ENCODE measurements at places on chromosomes 13 and 19.
A peak's percentile ranks its signal among the peaks of the same experiment; 100 is the strongest.

DNA sequence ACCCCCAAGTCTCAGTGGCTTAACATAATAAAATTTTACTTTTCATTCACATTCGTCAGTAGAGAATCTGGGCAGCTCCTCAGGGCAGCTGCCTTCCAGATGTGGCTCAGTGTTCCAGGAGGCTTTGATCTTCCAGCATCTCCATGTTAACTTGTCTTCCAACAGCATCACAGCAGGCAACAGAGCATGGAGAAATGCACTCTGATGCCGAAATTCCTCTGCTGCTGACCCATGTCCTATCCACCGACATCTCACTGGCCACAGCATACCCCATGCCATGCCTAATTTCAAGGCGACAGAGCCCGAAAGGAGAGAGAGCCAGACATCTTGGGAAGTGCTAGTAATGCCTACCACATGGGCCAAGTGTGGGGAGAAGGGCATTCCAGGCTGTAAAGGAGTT is 64.9 kb upstream of the MEDAG start:
- no peak for DNase-seq

DNA sequence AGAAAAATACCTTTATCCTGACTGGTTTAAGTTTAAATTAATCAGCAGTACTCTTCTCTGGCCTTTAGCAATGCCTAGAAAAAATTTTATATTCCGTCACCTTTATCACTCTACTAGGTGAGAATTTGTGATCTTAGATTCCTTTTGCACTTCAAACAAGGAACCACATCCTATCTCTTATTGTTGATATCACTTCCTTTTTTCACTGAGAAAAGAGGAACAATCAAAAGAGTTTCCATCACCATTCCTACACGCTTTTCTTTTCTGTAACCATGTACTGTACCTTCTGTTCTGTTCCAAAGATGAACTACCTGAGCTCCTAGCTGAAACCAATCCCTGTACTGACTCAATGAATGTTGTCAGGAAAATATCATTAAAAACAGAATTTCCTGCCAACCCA is 1379.0 kb upstream of the MIR17HG start:
- no peak for DNase-seq

DNA sequence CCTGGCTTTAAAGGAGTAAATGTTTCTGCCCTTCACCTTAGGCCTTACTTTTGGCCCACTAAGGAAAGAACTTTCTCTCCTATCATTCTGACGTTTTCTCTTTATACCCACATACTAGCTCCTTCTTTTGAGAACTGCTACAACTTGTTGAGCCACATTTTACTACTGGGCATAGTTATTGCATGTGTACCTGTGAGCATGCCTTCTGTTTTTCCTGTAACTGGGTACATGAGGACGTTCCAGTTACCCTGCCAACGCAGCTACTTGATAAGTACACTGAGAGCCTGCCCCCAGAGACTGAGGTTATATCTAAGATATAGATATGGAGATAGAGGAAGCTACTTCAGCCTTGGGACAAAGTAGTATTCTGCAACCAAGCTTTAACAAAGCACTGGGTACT is 3.5 kb downstream of the CCDC169 start:
- no peak for DNase-seq

- no peak for DNase-seq
These were observed 10.7 kb upstream of the SHKBP1 start for GRCh38 chr19:40565910-40566495.

DNA sequence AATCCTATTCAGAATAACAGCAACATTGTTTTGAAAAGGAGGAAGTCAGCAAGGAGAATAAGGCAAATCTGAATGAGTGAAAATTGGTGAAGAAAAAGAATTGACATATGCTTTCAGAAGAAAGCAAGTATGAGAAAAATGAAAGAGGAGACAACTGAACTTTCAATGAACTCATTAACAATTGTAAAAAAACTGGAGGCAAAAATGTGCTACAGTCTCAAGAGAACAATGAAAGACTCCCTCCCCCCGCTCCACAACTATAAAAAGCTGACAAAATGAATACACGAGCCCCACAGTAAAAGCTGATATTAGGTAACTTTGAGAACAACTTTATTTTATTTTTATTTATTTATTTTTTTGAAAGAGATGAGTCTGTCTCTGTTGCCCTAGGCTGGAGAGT is 373.1 kb downstream of the DIAPH3 start:
- DNase-seq, result no peak

GRCh38 chr13:84466461-84466860 is 584.2 kb upstream of the SLITRK1 start:
- no peak for DNase-seq

DNA sequence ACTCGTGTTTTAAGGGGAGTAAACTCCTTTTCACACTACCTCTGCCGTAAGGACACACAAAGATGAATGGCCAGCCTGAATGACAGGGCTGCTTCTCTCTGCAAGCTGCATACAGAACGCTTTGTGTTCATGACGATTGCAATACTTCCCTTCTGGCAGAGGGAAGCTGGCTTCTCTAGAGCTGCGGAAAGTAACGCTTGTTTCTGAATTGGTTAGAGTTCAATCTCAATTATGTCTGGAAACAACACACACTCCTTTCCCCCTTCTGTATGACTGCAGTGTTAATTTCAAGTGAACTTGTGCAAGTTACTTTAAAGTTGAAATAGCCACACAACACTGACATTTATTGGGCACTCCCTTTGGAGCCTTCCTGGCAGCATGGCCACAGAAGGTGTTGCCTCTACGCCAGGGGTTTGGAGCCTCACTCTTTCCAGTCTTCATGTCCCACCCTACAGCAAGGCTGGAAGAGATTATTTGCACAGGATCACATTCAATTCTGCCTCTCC is 242.6 kb downstream of the NDFIP2 start:
- peak; percentile 30 for DNase-seq

- DNase-seq, result no peak
These were observed 64.9 kb downstream of the MZT1 start for GRCh38 chr13:72662548-72662947.

DNA sequence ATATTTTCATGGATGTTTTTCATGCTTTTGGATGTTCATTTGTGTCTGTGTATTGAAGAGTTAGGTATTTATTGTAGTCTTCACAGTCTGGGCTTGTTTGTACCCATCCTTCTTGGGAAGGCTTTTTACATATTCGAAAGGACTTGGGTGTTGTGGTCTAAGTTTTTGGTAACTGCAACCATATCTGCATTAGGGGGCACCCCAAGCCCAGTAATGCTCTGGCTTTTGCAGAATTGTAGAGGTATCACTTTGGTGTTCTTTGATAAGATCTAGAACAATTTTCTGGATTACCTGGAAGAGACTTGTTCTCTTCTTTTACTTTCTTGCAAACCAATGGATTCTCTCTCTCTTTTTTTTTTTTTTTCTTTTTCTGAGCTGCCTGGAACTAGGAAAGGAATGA is 581.3 kb downstream of the DACH1 start:
- no peak for DNase-seq

DNA sequence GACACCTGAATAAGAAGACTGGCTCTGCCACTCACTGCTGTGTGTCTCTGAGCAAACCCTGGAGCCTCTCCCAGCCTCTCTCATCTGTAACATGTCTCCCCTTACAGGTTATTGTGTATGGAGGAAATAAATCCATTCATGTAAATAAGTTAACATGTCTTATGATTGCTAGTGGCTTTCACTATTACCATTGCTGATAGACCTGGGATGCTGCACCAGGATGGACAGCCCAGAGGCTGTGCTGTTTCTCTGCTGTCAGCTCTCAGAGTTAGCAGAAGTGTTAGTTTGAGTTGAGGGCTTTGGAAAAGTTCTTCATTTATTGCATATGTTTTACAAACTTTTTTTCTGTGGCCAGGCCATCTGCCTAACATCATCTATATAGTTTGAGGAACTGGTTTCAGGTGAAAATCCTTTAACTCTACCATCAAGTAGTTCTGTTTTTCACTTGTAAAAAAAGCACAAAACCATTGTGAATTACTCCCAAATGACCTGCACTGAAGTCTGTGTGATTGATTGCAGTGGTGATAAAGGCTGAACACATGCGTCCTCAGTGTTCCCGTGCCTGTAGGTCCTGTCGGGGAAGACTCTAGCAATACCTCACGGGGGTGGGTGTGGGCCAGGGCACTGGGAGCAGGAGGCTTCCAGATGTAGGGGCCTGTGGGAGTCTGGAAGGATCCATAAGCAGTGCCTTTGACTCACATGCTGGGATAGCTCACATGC is 24.6 kb downstream of the MPHOSPH8 start:
- DNase-seq, result no peak

DNA sequence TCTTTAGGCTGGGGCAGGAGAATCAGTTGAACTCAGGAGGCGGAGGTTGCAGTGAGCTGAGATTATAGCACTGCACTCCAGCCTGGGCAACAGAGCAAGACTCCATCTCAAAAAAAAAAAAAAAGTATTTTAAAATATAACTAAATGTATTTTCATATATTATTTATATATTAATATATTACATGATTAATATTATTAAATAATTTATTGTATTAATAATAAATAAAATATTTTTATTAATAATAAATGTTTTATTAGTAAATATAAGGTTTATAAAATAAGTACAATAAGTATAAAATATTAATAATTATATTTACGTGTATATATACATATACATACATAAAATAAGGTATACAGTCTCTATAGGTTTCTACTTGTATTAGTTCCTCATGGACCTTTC is 56.8 kb downstream of the SKA3 start:
- no peak for DNase-seq
